ENCODE measurements at places on chromosomes 7 and 10. TPM values are rescaled to one million over a fixed set of nuclear protein-coding genes. Genes with fewer than 3 reads are reported as not detected.

The ACSL5 gene
- 6.4 TPM for polyA plus RNA-seq

The TNS3 gene
- polyA plus RNA-seq: 90.8 TPM

The C10orf62 gene
- polyA plus RNA-seq: 0.44 TPM

The TMEM176B gene
- 105 TPM for polyA plus RNA-seq

The IDI2 gene
- polyA plus RNA-seq: not detected

The ASAH2 gene
- polyA plus RNA-seq: 2.6 TPM

DNA sequence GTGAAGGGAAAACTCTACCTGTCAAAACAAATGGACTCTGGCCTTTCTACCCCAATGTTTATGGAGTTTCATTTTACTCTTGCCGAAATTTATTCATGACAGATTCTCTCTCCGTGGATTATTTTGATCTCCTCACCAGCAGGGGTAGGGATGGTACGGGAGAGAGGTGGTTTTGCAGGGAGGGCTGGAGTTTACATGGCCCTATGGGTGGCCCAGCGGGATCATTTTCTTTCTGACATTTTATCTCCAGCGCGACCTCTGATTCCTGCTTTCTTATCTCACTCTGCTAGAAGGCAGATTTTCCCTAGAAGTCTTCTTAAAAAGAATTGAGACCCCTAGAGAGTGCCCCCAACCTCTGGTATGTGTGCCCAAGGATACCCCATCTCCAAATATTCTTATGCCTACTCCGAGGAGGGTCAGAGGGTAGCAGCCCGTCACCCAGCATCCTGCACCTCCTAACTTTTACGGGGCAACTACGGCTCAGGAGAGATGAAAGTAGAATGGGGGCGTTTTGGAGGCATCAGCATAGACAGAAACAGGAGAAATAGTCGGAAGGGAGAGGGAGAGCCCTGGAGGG is 10.1 kb upstream of the GATA3 start:
- DNase-seq: no peak

- DNase-seq: no peak
These were observed 15.9 kb downstream of the FAM53B start for GRCh38 chr10:124728071-124728829.

GRCh38 chr7:98394377-98394836 is 6.5 kb downstream of the BAIAP2L1 start:
- no peak for DNase-seq

GRCh38 chr7:116436305-116436826 is 63.2 kb upstream of the CAV2 start:
- DNase-seq: no peak

GRCh38 chr10:12041766-12042408 is 722 bp downstream of the UPF2 start:
- DNase-seq: peak; percentile 3

- DNase-seq: no peak
These were observed 172.5 kb downstream of the CCDC7 start for GRCh38 chr10:32618482-32618881.

DNA sequence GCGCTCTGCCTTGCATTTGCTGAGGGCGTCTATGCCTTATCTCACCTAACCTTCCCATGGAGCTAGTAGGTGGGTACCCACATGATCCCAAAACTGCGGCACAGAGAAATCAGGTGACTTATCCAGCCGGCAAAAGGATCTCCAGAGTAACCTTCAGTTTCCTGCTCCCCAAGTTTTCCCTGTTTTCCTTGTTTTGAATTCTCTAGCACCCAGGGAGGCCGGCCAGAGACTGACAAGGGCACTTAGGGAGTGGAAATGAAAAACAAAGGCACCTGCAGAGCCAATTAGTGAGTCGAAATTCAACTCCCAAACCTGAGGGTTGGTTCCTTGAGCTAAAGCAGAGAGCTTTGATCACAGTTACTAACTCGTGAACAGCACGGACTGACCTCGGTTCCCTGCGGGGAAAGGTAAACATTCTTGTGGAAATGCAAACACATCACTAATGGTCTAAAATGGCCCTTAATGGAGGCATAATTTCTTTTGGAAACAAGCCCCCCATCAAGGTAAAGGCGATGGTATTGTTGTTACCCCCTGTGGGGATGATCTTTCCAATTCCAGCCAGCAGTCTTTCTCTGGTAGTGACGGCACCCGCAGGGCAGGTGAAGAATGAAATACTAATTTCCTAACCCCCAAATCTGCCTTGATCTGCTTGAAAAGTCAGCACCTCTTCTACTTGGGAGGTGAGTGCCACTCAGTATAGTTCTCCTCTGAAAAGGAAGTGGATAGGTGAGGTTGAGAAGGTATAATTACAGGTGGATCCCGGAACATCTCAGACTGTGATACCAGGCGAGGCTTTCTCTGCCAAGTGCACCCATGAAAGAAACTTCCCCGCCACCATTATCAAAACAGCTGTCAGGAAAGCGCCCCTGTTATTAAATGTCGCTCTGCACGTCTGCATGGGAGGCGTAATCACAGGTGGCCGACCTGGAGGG is 365.6 kb upstream of the AUTS2 start:
- peak; percentile 46 for DNase-seq

- DNase-seq: no peak
These were observed 72.1 kb downstream of the TMEM270 start for GRCh38 chr7:73933091-73933490.

DNA sequence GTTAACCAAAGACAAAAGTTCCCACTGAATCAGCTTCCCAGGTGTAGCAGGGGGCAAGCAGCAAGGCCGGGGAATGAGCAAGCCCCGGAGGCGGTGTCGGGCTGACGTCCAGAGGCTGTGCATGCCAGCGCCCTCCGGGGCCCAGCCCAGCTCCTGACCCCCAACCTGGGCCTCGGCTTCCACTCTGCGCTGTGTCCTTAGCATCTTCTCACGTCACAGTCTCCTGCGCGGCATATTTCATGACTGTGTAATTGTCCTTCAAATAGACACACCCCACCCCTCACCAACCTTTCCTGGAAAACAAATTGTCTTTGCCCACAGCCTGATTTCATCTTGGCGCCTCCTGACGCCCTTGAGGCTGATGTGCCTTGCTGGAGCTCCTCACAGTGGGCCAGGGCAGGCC is 133.5 kb downstream of the RGS10 start:
- no peak for DNase-seq

DNA sequence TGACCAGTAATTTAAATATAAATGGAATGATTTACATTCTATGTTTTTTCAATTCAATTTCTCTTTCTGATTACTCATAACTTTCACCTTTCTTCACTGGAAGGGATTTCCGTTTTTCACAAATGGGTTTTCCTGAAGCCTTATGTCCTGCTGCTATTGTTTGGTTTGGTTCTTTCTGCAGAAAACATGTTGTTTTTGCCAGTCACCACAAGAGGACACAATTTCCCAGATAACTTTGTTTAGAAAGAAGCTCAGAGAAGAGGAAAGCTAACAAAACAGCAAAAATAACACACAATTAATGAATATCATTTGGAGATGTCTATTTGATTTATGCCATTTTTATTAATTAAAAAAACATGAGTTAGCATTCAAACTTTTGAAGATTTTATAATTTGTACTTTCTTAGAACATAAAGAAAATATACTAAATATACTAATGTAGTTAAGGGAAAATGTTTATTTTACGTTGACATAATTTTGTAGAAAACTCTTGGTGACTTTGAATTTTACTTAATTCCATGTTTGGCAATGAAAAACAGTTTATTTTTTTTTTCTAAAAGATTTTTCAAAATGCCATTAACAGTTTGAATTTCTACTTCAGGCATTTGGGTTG is 4.6 kb upstream of the TWIST1 start:
- DNase-seq: no peak

DNA sequence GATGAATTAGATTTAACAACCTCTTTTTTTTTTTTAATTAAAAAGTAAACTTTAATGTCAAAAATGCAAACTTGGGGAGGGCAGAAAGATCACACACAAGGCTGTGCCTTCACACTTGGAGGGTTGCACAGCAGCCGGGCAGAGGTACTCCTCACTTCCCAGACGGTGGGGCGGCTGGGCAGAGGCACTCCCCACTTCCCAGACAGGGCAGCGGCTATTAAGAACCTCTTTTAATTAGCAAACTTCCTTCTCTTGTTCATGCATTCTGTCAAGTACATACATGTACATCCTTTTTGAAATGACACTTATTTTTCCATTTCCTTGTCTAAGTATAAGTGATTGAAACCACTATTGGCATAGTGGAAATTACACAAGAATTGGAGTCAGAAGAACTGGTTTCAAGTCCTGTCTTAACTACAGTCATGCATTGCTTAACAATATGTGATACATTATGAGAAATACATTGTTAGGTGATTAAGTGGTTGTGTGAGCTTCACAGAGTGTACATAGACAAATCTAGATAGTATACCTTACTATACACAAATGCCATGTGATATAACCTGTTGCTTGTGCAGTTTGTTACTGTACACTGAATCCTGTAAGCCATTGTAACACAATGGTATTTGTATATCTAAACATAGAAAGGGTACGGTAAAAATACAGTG is 26.5 kb downstream of the BTRC start:
- DNase-seq: no peak

GRCh38 chr7:99027841-99028240 is 116.1 kb downstream of the SMURF1 start:
- DNase-seq: no peak

DNA sequence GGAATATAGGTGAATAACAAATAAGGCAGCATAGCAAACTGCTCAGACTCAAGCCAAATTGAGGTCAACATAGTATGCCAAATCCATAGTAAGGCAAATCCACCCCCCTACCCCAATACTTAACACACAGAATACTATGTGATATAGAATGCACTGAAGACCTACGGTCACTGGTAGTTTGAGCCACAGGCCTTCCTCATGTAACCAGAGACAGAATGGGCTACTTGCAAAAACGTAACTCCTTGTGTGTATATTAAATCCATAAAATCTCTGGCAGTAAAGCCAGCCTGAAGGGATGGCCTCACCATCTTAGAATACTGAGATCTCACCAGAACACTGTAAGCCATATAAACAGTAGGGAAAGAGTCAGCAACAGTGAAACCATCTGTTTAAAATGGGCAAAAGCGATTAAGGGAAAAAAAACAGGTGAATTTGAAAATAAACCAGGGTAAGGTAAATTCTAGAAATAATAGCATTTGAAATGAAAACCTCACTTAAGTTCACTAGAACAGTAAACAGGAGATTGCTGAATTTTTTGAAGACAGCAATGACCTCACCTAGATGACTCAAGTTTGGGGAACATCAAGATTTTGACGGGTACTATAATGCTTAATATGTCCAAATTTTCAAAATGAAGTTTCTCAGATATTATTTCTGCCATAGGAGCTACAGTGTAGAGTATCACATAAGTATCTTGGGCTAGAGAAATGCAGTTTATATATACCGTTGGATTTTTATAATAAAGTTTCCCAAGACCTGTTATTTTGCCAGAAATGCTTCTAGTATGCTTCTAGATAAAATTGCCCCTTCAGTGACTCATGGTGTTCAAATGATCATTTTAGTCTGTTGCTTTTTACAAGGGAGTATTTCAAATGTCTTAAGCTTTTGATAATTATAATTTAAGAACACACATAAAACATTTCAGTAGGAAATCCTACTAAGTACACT is 13.9 kb downstream of the HNRNPA2B1 start:
- no peak for DNase-seq

DNA sequence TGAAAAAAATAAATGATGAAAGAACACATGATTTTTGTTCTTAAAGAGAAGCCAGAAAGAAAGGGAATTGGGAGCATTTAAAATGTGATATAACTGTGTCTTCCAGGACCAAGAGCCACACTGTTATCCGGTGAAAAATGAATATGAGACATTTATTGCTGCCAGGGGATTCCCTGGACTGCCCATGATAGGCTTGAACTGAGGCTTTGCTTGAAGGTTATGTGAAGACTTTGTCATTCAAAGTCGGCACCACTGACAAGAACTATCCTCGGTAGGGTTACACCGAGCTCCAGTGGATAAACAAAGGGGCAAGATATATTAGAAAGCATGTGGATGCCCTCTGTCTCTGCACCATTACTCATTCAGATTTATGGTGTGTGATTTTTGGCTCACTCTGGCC is 125.4 kb upstream of the MINDY3 start:
- no peak for DNase-seq

GRCh38 chr10:111724121-111724520 is 459.4 kb downstream of the GPAM start:
- no peak for DNase-seq

GRCh38 chr7:149670288-149670687 is 103.1 kb downstream of the ZNF467 start:
- no peak for DNase-seq

- no peak for DNase-seq
These were observed 289.3 kb upstream of the PODXL start for GRCh38 chr7:131845573-131846314.

All from right renal pelvis (tissue), 4 donors.